ENCODE measurements at places on chromosomes 5 and 9.
A peak's percentile ranks its signal among the peaks of the same experiment; 100 is the strongest.

DNA sequence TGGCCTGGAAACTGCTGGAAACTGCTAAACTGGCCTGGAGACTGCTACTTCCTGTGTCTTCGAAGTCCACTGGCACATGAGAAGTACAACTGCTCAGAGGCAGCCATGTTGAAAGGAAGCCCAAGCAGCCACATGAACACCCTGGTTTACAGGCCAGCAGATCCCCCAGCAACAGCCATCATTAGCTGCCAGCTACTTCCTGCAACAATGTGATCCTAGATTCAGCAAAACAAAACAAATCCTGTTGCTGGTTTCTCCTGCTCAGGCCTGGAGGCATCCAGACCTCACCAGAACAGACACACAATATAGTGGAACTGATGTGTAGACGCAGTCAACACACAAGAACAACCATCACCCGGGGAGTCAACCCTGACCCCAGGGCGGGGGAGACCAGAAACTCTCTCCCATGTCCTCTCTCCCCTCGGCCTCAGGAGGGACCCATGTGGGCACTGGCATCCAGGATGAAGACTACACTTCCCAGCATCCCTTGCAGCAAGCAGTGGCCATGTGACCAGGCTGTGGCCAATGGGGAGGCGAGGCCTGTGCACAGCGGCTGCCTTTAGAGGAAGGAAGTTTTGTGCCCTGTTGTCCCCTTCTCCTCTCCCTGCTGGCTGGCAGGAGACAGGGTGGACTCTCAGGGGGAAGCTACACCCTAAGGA lies 9.2 kb upstream of the LCN15 start:
- no peak for DNase-seq

DNA sequence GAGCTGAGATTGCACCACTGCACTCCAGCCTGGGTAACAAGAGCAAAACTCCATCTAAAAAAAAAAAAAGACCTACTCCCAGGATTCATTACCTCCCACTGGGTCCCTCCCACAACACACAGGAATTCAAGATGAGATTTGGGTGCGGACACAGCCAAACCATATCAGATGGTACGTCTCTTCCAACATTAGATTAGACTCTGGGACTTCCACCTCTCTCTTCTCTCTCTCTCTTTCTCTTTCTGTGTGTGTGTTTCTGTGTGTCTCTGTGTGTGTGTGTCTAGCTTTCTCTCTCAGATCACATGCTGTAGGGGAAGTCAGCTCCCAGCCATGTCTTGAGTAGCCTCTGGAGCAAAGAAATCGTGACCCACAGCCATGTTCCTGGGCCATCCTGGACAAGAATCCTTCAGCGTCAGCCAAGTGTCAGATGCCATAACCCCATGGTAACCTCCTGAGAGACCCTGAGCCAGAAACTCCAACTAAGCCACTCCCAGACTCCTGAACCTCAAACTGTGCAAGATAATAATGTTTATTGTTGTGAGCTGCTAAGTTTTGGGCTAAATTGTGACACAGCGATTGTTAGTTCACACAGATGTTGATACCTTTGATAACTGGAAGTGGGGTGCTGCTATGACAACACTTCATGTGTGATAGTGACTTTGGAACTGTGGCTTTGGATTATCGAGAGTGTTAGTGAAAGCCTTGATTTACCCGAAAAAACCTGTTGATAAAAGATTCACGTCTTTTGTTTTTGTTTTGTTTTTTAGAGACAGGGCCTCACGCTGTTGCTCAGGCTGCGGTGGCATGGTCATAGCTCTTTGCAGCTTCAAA lies 4.1 kb upstream of the CMBL start:
- no peak for DNase-seq

DNA sequence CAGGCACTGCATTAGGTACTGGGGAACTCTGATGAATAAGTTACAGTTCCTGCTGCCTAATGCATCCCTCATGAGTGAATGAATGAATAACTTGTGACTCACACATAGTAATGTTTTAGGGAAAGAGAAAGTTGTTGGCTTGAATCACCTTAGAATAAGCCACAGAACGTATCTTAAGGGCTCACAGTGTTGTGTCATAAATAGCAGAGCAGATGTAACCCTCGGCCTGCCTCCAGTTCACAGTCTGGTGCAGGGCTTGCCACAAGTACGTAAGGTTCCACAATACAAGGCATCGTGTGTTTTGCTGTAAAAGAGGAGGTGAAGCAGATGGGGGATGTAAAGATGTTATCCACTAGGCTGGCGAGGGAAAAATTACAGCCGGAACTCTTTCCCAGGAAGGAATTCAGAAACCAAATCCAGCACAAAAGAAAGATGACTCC lies 218.7 kb downstream of the TRPM3 start:
- DNase-seq = peak; percentile 92

- DNase-seq = no peak
These were observed 92.9 kb downstream of the ANGPTL2 start for GRCh38 chr9:127029548-127029947.
